ENCODE measurements at places on chromosomes 2 and 18.
A peak's percentile ranks its signal among the peaks of the same experiment; 100 is the strongest.

DNA sequence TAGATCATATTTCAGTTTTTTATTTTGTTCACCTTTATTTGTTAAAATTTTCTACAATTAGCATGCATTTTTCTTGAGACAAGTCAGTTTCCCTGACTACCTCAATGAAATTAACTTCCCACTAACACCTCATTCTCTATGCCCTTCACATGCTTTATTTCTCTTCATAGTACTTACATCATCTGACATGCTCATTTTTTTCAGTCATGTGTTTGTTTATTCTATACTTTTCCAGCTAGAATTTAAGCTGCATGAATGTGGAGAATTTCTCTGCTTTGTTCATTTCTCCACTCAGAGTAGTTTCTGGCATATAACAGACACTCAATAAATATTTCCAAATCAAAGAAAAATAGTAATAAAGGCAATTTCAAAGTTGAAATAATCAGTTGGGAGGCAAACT, 78.9 kb upstream of the SCN7A start:
- DNase-seq: no peak

GRCh38 chr2:69581774-69582581, 61.6 kb downstream of the AAK1 start:
- DNase-seq: peak; percentile 30

- no peak for DNase-seq
Measured at GRCh38 chr18:55452123-55452611, 135.8 kb downstream of the TCF4 start.

DNA sequence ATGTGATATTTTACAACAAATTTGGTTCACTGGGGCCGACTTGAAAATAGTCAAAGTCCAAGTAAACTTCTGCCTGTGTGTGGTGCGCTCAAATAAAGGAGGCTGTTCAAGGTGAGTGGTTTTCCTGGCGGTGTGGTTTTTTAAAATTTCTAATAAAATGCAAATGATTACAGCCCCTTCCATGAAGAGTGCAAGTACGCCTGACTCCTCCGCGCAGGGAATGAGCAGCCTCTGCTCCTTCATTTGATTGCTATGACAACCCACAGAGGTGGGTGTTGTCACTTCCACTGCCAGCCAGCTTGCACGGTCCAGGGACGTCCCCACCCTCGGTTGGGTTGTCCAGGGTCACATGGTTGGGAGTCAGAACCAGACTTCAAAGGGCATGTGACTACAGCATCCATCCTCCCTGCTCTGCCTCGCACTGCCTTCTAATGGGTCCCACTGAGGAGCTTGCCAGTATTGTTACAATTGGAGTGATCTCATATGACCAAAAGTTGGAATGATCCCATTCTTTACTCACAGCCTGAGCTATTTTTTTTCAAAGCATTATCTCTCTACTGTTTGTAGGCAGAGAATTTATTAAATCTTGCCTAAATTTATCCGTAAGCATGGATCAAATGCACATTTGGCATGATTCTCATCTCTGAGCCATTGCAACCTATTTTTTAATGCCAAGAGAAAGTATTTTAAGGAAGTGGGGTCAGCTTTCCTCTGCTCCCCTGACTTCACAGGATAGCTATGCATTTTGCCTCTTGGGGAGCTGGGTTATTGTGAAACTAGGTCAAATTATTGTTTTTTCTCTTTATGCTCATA, 121.3 kb downstream of the AGAP1 start:
- no peak for DNase-seq

DNA sequence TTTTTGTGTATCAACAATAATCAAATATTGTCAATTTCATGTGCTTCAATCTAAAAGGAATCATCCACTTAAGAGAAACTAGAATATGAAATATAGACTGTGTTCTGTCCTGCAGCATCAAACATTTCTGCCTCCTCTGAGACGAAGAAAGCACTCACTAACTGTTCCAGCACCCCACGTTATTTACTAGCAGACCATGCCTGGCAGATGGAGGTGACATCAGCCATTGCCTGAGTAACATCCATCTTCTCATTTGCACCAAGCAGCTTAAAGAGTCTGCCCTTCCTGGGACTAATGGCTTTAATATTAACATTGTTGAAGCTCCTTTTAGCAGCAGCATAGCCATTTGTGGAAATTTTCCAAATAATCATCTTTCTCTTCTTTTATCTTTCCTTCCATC, 25.7 kb downstream of the SGPP2 start:
- no peak for DNase-seq

DNA sequence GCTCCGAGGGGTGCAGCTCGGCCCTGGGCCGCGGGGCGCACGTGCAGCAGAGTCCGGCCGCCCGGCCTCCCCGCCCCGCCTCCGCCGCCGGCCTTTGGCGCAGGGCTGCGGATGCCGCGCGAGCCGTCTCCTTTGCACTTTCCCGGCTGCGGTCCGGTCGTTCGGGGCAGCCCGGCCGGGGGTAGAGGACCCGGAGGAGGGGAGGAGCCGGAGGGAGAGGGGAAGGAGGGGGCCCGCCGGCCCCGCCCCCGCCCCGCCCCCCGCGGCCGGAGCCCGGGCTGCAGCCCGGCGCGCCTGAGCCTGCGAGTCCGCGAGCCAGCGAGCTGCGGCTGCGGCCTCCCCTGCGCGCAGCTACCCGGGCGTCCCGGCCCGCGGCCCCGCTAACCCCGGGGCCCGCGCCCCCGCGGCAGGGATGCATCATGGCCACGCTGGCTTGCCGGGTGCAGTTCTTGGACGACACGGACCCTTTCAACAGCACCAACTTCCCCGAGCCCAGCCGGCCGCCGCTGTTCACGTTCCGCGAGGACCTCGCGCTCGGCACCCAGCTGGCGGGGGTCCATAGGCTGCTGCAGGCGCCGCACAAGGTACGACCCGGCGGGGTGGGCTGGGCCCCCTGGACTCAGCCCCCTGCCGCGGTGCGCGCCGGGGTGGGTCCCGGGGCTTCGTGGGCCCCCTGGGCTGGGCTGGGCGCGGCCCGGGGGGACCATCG, at the start of gene FHOD3:
Gene FHOD3, plus strand, starts transcription at position 297 of the 709 bp plus-strand sequence. Its CDS starts 123 bp downstream, at position 420.
- no peak for DNase-seq

DNA sequence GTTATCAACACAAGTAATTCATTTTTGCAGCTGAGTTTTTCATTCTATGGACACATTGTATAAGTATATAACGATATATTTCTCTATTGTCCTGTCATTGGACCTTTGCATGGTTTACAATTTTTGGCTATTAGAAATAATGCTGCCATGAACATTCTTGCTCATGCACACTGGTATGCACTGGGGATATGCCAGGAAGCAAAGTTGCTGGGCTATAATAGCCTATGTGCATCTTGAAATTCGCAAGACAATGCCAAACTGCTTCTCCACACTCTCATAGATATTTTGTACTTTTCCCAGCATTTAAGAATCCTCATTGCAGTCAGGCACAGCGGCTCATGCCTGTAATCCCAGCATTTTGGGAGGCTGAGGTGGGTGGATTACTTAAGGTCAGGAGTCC, 852.6 kb upstream of the ID2 start:
- DNase-seq: no peak

- no peak for DNase-seq
Measured at GRCh38 chr2:88500691-88501090, 48.2 kb upstream of the FOXI3 start.

DNA sequence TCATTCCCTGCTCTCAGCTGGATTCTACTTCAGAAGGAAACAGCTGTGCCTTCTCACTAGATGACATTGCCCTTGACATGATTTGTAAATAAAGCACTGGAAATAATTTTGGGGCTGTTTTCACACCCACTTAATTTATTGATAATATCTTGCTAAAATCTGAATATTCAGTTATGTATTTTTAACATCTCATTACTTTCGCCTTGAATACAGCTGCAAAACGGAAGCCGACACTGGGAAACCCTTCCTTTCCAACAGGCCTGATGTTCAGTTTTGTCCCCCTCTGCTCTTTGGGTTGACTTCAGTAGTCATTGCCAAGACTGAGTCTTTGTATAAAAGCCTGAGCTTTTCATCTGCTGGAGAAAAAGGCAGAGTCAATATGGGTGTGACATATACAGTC, 82.7 kb downstream of the DOCK10 start:
- no peak for DNase-seq

DNA sequence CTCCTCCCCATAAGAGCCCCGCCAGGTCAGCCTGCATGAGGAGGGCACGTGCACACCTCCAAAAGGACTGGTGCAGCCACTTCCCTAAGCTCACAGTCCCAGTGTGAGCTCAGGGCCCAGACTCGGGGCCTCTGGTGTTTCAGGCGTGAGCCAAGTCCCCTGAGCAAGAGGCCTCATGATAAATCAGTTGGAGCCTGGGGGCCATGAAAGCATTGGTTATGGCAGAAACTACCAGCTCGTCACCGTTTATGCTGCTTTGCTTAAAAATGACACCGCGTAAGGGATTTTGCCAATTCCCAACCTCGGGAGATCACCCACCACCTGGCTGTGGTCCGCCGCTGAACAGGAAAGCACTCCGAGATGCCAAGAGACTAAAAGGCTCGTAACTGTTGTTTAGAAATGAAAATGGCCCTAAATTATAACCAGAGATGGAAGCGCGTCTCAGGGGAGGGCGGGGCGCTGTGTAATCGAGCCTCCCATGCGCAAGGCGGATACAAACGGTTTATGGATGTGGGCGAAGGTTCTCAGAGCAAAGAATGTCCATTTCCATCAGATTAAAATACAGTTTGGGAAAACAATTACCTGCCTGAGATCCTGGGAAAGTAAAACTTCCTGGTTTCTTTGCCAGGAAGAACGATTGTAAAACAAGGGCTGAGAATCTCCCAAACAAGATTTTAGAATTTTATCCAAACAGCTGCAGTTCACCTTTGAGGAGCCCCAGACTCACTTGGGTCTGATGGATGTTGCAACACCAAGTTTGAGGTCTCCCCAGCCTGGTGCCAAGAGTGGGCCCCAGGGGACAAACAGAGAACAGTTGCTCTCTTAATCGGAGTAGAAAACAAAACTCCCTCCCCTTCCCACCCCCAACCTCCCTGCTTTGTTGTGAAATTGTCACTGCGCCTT, 141.4 kb downstream of the BCL2 start:
- no peak for DNase-seq

- DNase-seq: no peak
Measured at GRCh38 chr2:172833898-172834297, 98.3 kb downstream of the RAPGEF4 start.

GRCh38 chr2:179248024-179248348, 16.6 kb downstream of the SESTD1 start:
- no peak for DNase-seq

DNA sequence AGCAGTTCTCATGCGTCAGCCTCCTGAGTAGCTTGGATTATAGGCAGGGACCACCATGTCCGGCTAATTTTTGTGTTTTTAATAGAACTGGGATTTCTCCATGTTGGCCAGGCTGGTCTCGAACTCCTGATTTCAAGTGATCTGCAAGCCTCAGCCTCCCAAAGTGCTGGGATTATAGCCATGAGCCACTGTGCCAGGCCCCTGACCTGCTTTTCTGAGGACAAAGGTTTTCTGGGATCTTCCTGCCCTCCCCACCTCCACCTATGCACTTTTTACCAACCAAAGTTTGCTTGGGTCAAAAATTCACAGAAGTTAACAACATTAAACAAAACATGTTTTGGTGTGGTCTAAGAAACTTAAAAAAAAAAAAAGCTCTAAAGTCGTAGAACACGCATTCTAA, 259.9 kb downstream of the HAUS1 start:
- DNase-seq: no peak

- no peak for DNase-seq
Measured at GRCh38 chr2:111652038-111652437, 232.0 kb downstream of the ANAPC1 start.

- no peak for DNase-seq
Measured at GRCh38 chr2:148860037-148860436, 15.0 kb upstream of the KIF5C start.

DNA sequence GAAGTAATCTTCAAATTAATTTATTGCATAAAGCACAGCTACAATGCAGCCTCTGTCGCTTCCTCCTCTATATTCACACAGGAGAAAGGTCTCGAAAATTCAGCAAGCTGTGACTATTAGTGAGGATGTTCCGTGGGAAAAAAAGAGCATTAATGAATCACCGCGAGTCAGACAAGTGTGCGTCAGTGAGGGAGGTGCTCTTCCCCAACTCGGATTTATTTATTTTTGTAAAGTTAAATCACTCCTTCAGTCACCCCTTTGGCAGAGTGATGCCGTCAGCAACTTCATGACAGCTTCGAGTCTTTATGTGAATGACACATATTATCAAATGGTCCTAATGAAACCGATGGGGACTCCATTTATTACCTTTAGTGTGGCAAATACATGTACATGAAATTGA, 648.9 kb upstream of the SALL3 start:
- no peak for DNase-seq

DNA sequence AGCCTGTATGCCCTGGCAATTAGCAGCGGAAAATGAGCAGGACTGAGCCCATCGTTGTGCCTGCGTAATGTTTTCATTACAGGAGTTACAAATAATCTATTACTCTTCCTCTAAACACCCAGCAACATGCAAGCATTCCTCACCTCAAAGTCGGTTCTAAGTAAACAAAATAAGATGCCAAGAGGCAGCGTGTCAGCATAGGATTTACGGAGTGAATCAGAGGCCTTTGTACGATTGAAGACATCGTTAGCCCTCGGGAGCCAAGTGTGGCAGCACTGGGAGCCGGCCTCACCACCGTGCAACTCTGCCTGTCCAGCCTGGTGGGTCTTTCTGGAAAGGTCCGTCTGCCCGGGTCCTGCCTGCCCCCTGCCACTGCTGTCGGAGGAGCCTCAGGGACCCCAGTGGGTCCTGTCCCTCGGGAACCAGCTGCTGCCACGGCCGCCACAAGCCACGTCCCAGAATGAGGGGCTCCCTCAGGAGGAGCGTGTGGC, 80.1 kb upstream of the CTDP1 start:
- DNase-seq: no peak

DNA sequence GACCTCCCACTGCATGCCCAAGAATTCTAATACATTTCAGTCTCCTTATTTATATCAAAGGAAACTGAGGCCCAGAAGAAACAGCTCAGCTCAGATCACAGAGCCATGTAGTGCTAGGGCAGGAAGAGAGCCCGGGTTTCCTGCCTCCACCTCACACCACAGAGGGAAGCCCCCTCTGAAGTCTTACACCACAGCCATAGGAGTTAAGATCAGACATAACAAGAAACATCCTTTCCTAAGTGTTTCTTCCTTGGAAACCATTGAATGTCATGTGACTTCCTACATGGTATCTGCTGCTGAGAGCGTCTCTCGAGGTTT, 102.1 kb downstream of the MTCL1 start:
- DNase-seq: no peak

DNA sequence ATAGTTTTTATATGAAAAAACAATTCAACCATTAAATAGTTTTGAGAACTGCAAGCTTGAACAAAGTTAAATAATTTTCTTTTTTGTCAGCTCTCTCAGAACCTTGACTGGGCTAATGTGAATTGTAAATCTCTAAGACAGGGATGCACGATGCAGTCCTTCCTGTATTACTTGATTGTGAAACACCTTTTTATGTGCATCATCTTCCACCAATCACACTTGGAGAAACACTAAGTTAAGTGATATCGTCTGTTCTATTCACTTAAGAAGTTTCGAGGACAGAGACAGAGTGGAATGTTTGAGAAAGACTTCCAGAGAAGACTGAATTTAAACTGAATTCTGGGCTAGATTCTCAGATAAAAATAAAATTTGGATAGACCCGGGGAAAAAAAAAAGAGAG, 238.2 kb downstream of the MREG start:
- no peak for DNase-seq

GRCh38 chr18:32831781-32832180, 59.0 kb upstream of the KLHL14 start:
- DNase-seq: no peak

GRCh38 chr2:108145557-108146326, 94.0 kb upstream of the SULT1C3 start:
- no peak for DNase-seq
